ENCODE measurements at places on chromosomes 7 and 10.

GRCh38 chr7:125465527-125465926 lies 535.9 kb upstream of the POT1 start:
- no peak for DNase-seq

GRCh38 chr7:43760861-43761260 lies 2.4 kb downstream of the BLVRA start:
- DNase-seq, result no peak

- DNase-seq, result no peak
Observed at GRCh38 chr10:29035721-29036120, 253.1 kb upstream of the LYZL1 start.

DNA sequence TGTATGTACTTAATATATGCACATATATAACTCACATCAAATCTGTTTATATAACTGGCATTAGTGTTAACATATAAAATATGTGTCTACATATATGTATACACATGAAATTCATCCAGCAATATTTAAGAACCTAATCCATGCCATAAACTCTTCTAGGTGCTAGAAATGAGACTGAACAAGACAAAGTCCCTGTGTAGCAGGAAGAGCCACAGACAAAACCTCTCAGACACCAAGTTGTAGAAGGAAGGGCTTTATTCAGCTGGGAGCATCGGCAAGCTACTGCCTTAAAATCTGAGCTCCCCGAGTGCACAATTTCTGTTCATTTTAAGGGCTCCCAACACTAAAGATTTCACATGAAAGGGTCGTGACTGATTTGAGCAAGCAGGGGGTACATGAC lies 52.5 kb downstream of the CRPPA start:
- DNase-seq, result no peak

GRCh38 chr10:59181668-59182067 lies 5.2 kb downstream of the PHYHIPL start:
- DNase-seq, result no peak

DNA sequence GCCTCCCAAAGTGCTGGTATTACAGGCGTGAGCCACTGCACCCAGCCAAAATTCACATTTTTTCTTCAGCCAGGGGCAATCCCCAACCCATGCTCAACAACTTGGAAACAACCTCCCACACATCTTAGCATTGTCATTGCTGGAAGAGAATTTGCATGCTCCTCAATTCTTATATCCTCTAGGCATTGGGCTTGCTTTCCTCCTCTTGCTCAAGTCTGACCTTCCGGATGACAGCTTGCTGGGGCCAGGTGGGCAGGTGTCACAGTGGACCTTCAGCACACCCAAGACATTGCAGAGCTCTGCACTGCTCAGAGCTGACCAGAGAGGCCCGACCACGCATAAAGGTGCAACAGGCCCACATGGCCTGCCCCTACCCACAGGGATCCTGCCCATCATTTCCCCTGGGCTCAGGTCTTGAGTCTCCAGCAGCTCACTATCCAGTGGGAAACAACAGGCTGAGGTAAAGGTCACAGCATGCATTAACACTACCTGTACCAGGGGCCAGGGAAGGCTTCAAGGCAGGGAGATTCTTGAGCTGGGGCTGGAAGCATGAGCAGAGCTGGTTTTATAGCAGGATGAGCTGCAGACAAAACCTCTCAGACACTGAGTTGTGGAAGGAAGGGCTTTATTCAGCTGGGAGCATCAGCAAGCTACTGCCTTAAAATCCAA lies 6.8 kb upstream of the GPR15LG start:
- DNase-seq, result no peak

GRCh38 chr10:114239117-114239993 lies at the start of gene VWA2:
Gene VWA2, plus strand, starts transcription at chr10:114239254. Its CDS starts 9,460 bp downstream, at chr10:114248714.
- DNase-seq, result no peak

GRCh38 chr10:132703419-132704007 lies 82.4 kb downstream of the NKX6-2 start:
- DNase-seq, result no peak

GRCh38 chr10:131089150-131089549 lies 222.4 kb downstream of the TCERG1L start:
- DNase-seq, result no peak

DNA sequence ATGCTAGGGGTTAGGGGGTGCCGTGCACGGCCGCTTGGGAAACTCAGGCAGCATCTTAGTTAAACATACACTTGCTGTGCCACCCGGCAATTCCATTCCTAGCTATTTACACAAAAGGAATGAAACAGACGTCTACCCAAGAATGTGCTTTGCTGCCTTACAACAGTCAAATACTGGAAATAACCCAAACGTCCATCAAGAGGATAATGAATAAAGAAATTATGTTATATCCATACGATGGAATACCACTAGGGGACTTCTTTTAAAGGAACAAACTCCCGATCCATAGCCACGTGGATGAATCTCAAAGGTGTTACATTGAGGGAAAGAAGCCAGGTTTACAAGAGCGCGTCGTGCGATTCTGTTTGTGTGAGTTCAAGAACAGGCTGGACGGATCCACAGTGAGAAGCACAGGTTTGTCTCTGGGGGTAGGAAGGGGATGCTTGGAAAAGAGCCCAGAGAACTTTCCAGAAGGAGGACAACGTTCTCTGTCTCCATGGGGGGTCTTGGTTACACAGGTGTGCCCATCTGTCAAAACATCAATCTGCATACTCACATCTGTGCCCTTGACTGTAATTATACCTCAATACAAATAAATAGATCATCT lies 41.8 kb downstream of the STK32C start:
- DNase-seq, result no peak

DNA sequence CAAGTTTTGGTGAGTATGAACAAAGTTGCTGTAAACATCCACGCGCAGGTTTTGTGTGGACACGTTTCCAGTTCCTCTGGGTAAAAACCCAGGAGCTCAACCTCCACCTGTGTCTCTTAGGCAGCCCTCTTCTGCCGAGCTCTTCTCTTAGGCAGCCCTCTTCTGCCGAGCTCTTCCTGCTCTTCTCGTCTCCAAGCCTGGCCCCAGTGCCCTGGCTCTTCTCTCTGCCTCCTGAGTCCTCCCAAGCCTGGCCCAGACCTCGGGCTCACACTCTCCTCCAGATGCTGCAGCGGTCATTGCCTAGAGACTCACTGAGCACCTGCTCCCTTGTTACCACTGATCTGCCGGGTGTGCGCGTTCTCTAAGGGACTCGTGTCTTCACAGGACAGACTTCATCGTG lies 38.7 kb upstream of the BNIP3 start:
- DNase-seq, result no peak

GRCh38 chr7:72080341-72080766 lies 331.8 kb downstream of the CALN1 start:
- DNase-seq, result no peak

- no peak for DNase-seq
Observed at GRCh38 chr10:97583476-97583875, 713 bp upstream of the HOGA1 start.

DNA sequence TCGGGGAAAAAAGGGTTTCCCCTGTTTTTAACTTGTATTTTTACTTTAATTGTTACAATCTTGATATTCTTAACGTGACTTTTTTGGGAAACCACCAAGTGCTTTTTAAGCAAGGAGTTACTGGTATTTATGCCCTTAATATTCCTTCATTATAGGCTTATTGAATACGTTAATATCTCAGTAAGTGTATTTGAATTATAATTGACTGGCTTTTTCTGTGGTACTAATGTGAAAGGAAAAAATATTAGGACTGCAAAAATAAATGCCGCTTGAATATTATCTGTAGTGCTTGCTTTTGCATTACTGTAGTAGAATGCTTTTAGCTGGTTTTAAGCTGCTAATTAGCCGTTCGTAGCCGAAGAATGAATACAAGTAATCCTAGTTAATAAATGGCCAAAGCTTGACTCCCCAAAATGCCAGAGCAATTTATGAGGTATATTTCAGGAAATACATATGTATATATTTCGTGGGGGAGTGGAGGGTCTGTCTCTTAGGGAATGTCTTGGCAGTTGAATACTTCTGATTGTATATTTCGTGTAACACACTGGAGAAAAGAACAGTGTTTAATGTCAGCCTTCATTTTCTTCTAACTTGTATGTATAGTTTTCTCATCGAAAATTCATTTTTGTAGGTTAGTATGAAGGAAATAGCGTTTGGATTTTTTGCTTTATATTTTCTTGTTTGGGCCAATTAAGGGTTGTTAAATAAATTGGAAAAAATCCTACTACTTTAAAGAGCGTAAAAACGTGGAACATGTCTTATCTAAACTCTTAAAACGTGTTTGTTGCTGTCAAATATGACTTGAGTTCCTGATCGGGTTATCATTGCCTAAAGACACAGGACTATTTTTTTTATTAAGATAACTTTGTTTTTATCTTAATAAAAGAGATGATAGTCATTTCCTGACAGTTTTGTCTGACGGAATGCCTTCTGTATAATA lies 1.5 kb downstream of the PDCD4 start:
- no peak for DNase-seq

GRCh38 chr10:12838995-12839927 lies 162.3 kb downstream of the CCDC3 start:
- no peak for DNase-seq

DNA sequence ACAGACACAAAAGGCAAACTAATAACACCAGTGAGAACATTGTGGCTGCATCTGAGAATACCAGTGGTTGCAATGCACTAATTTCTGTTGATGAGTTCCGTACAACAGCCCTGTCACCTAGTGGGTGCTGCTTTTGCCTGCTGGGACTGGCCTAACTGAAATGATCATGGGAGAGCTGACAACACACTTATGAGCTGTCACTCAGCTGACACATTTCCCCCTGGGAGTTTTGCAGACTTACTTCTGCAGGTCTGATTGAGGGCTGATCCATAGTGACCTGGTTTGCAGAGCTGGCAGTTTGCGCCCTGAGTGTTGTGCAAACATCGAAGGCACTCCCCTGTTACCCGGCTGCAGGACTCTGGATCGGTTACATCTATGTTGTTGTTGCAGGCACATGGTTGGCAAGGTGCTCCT lies 60.6 kb upstream of the LAMB1 start:
- no peak for DNase-seq

DNA sequence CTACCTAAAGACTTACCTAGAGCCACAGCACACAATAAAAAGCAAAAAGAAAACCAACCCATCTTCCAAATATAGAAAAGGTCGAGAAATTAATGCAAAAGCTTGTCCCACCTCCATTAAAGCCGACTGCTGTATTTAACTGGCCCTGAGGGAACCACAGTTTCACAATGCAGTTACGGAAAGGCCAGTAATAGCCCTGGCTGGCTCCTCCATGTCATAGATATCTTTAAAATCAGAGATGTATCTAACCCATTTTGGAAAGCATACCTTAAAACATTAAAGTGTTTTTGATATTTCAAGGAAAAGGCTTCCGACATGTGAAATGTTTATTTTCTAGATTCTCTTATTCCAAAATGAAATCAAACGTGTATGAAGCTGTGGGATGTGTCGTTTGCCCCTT lies 23.0 kb downstream of the HDAC9 start:
- DNase-seq, result no peak

DNA sequence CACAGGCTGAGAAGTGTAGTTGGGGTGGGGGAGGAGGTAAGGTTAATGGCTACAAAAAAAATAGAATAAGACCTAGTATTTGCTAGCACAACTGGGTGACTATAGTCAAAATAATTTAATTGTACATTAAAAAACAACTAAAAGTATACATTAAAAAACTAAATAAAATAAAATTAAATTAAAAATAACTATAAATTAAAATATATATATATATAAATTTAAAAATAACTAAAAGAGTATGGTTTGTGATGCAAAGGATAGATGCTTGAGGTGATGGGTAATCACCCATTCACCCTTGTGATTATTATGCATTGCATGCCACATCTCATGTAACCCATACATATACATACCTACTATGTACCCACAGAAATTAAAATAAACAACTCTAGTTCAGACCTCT lies 762.5 kb downstream of the SORCS1 start:
- no peak for DNase-seq

DNA sequence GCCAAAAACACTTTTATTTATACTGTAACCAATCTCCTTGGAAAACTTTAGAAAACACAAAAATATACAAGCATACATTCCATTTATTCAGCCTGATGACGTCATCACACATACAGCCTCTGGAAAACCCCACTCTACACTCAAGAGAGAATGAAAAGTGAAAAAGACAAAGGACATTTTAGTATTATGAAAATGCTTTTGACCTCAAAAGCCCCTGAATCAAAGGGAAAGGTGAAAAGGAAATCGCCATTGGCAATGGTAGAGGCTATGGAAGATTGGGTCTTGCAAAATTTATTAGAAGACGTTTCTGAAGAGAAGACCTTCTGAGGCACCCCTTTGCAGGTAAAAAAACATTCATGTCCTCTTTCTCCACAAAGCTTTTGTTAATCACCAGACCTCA lies 82.9 kb upstream of the STRIP2 start:
- DNase-seq, result no peak

GRCh38 chr10:917416-917720 lies 14.1 kb downstream of the LARP4B start:
- no peak for DNase-seq

GRCh38 chr10:69928339-69928738 lies 124.3 kb upstream of the MACROH2A2 start:
- DNase-seq, result no peak

GRCh38 chr7:40937879-40938278 lies 765.0 kb downstream of the INHBA start:
- DNase-seq, result no peak

- no peak for DNase-seq
Observed at GRCh38 chr10:64732372-64732957, 1211.3 kb downstream of the REEP3 start.

GRCh38 chr7:1550005-1550845 lies 5.8 kb downstream of the TMEM184A start:
- no peak for DNase-seq

DNA sequence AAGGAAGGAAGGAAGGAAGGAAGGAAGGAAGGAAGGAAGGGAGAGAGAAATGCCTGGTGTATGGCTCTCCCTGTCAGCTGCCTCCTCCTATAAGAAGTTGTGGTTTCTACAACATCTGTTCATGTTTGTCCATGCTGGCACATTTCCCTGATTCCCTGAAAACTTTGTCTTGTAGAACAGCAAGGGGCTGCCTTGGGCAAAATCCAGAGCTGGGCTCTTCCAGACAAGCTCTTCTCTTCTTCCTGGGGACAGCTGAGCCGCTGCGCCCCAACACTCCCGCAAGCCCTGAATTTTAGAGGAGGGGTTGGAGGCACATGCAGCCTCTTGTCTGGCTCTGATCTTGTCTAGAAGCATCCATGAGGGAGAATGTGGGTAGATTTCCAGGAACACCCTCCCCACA lies 282.0 kb upstream of the ADARB2 start:
- no peak for DNase-seq

GRCh38 chr10:60549686-60550085 lies 160.0 kb upstream of the ANK3 start:
- DNase-seq, result no peak

GRCh38 chr7:146129296-146129695 lies 12.7 kb downstream of the CNTNAP2 start:
- DNase-seq, result no peak

GRCh38 chr7:98418271-98418635 lies 17.4 kb upstream of the BAIAP2L1 start:
- no peak for DNase-seq

DNA sequence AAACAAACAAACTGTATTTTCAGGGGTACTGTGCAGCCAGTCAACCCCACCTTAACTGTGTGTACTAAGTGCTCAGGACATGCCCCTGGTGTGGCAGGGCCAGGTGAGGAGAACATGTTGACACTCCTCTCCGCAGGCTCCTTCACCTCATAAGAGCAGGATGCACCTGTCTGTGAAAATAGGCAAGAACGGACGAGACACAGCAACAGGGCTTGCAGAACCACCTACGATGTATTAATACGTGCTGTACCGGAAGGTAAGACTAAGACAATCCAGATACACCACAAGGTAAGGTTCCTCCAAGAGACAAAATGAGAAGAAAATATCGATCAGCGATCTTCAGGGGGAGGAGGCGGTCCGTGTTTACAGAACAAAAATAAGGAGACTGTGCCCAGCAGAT lies 65.8 kb upstream of the CAMK2B start:
- no peak for DNase-seq

Measured in stimulated activated CD4-positive, alpha-beta T cell treated with anti-CD3 and anti-CD28 coated beads, Interleukin-1b, Interleukin-23, amount 100 ng/mL, for 1 hour (primary cell).